ENCODE measurements at places on chromosomes 4 and X.

DNA sequence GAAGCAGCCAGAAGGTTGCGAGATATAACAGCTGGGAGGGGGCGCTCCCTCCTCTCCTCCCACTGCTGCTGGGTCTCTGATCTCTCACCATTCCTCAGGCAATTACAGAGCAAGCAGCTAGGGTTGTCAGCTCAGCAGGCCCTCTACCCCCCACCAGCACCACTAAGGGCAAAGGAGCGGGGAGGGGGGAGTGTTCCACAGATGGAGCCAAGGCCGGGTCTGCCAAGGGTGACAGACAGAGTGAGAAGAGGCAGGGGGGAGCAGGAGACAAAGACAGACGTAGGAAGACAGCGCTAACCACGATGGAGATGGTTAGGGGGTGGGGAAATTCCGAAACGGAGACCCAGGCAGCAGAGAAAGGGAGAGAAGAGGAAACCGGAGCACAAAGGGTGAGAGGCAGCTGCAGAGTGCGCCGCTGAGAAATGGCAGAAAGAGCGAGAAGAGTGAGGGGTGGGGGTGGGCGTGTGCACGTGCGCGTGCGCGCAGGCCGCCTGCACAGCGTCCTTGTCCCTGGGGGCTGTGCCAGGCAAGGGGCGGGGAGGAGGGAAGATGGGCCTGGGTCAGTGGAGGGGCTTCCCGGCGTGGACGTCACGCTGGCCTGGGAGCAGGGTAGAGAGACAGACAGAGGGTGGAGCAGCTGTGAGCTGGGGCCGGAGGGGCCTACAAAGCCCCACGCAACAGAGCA is 6.9 kb downstream of the L1CAM start:
- no peak for DNase-seq

DNA sequence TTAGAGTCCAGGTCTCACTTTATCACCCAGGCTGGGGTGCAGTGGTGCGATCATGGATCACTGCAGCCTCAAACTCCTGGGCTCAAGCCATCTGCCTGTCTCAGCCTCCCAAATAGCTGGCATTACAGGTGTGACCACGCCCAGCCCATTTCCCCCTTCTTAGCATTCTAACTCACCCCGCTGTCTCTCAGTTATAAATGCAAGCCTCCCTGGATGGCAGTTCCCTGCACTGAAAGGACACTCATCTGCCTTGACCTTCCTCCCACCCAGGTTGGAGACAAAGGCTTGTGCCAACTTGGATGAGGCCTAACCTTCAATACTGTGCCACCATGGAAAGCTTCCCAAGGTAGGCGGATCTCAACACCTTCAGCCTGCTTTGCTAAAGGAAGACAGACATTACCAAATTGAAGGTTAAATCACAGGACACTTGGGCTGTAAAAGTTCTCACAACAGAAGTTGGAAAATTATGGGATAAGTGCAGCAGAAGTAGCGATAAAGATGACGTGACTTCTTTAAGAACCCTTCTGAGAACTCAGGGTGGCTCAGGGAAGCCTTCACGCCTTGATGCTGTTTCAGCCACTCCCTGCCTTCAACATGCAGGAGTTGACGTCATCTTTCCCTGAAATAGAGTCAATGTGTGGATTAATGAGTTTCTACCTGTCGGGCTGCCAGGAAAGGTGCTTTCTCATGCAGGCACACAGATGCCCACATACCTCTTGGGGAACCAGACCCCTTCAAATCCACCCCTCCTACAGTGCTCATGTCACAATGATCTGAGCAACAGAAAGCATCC is 10.6 kb upstream of the GPM6B start:
- DNase-seq = no peak

GRCh38 chrX:108310506-108310905 is 127.7 kb downstream of the COL4A6 start:
- no peak for DNase-seq

GRCh38 chrX:115021121-115021520 is 3.7 kb upstream of the IL13RA2 start:
- DNase-seq = no peak

DNA sequence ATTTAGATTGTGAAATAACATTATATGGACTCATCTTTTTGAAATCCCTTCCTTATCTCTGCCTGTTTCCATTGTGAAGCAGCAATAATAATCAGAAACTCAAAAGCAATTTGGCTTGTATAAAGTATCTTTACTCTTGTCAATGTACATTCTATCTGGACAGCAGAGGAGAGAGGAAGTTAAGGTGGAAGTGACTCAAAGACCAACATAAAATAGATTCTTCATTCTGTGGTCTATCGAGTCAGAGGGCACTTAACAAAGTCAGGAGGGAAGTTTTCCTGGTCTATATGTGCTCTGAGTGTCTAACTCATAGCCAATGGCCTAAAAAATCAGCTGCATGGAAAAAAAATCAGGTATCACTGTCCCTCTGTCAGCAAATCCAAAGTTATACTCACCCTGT is 155.5 kb downstream of the EMCN start:
- no peak for DNase-seq

DNA sequence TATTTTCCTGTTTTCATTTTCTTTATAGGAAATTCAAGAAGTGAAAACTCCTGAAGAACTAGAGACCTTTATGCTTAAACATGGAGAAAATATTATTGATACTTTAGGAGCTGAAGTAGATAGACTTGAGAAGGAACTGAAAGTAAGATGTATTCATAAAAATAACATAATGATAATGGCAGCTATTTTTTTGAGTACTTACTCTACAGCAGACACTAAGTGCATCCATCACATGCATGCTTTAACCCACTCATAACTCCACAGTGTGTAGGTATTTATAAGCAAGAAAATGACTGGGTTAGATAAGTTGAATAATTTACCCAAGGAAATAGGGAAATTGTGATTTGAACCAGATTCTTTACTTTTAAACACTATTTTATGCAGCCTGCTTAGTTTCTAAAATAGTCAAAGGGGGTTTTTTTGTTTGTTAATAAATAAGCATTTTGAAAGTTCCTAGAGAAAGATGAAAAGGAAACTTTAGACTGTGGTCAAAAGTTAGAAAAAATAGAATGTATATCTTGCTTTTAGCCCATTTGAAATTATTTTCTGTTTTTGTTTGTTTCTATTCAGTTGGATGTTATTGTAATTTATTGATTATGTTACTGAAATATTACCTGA is 74.2 kb downstream of the BEND4 start:
- DNase-seq = no peak
